ENCODE measurements at places on chromosomes 7 and 10.

GRCh38 chr10:70378122-70378521 lies 4.3 kb downstream of the LRRC20 start:
- no peak for DNase-seq

DNA sequence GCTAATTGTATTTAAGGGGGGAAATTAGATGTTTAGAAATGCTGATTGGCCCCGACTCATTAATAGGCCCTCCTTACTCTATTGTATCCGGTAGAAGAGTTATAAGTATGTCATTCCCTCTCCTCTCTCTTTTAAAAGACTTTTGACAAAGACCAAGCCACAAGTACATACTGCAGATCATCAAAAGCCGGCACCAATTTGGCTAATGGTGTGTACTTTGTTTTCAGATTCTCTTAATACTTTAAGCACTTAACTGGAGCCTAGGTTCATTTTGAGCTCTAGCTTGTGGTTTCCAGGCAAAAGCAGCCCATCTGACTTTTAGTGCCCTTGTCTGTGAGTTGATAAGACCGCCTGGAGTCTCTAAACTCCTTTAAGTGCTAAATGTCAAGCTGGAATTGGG lies 210.0 kb upstream of the LYZL1 start:
- no peak for DNase-seq

GRCh38 chr7:67843615-67844014 lies 847.0 kb downstream of the TYW1 start:
- no peak for DNase-seq

DNA sequence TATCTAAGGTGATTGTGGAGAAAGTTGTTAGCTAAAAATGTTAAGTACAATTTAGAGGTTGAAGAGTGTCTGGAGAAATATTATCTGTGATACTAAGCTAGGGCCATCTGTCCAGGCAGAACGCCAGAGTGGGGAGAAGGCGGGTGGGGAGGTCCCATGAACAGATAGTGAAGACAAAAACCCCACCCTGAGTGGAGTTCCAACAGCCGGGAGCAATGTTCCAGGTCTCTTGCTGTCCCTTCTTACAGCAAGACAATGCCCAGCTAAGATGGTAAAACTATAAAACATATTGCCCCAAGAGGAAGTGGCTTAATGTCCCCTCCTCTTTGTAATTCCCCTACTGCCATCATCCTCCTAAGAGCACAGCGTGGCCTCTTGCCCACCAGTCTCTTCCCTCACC lies 10.4 kb upstream of the IL15RA start:
- peak; percentile 82 for DNase-seq

GRCh38 chr7:16989811-16990413 lies 108.1 kb upstream of the AGR3 start:
- peak; percentile 44 for DNase-seq

DNA sequence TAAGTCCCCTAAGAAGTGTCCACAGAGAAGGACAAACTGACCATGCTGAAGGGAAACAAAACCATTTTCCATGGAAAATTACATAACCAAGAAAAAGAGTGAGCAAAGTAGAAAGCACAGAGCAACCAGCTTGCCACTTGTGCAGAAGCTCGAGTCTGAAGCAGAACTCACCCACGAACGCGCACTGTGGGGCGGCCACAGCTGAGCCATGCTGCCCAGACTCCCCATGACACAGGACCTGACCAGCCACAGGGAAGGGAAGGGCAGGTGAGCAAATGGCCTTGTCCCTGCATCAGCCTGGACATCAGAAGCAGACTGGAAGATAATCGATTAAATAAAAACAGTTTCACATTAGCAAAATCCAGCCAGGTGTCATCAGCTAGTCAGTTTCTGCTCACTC lies 95.7 kb downstream of the TCERG1L start:
- DNase-seq = no peak

DNA sequence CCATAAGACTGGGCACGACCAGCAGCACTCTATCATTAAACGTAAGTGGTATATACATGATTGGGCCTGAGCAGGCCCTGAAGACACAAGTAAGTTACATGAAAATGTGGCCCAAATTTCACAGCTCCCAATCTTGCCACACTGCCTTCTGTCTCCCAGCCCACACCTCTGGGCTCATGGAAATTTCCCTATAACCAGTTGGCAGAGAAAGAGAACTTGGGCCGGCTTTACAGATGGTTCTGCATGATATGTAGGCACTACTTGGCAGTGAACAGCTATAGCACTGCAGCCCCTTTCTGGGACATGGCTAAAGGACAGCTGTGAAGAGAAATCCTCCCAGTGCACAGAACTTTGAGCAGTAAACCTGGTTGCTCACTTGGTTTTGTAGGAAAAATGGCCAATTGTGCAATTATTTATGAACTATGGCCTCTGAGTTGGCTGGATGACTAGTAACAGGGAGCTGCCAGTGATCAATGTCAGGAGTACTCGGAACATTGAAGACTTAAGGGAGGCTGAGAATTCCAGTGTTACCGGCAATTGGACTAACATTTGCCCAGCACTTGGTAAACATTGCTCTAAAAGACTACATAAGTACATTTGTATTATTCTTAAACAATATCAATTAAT lies 1006.6 kb upstream of the LRRN3 start:
- DNase-seq = no peak

DNA sequence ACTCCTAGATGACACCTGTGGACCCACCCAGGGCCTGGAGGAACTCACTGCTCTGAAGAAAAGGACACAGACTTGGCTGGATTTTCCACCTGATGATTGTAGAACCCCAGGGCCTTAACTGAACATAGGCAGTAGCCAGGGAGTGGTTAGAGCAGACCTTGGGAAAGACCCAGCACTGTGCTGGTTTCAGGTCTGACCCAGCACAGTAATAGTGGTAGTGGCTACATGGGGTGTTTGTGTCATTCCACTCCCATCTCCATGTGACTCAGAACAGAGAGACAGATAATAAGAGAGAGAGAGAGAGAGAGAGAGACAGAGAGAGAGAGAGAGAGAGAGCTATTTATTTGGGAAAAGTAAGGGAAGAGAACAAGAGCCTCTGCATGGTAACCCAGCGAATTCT lies 239.1 kb upstream of the MEOX2 start:
- no peak for DNase-seq

- DNase-seq = peak; percentile 22
Measured at GRCh38 chr10:46225597-46225996, 61.2 kb upstream of the ANTXRL start.

- DNase-seq = no peak
Measured at GRCh38 chr7:24059775-24060174, 224.2 kb upstream of the NPY start.

GRCh38 chr7:133061792-133062191 lies 20.1 kb downstream of the CHCHD3 start:
- DNase-seq = no peak

- no peak for DNase-seq
Measured at GRCh38 chr10:117249493-117250093, 8.7 kb downstream of the SLC18A2 start.

DNA sequence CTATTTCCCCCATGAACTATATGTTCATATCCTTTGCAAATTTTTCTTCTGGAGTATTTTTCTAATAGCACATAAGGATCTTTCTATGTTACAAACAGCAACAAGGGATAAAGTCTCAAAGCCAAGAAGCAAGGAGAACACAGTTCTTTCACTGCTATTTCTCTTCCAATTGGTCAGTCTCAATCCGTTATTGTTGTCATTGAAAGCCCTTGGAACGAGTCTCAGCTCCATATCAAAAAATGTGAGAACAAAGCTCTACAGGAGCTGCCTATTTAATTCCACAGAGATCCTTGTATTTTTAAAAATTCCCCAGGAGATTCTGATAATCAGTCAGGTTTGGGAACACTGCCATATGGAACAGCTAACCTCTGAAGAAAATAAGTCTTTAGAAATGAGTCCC lies 15.7 kb downstream of the SLC35B4 start:
- DNase-seq = no peak

DNA sequence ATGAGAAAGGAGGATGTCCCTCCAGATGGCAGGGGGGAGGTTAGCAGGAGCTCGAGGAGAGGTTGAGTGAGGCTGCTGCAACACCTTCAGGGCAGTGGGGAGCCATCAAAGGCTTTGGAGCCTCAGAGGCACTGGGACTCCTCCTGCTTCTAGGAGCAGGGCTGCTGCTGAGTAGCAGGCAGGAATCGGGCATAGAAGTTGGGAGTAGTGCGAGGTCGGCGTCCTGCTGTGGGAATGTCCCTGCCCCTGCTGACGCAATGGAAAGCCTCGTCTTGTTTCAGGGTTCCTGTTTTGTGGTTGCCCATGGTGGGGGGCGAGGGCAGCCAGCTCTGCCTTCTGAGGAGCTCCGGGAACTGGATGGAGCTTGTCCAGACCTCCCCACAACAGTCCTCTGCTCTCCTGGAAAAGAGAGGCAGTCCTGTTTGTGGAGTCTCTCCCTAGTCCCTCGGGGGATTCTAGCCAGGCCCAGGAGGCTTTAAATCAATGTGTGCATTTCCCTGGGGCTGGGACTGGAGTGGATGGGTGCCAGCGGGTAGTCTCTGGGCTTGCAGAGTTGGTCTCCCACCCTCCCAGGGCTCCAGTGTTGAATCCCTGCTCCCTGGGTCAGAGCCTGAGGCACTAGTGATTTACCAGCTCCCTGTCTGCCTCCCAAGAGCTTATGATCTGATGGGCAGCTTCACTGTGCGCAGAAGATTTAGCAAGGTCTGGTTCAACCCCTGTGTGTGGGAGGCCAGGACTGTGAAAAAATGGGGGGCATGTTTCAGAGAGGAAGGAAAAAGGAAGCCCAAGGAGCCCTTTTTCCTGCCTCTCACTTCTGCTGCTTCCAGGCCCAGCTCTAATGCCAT lies 98.7 kb upstream of the PPIF start:
- DNase-seq = peak; percentile 56

- DNase-seq = no peak
Measured at GRCh38 chr7:20085086-20085485, 132.1 kb downstream of the MACC1 start.

- DNase-seq = no peak
Measured at GRCh38 chr7:7276161-7276560, 93.8 kb downstream of the C1GALT1 start.

GRCh38 chr10:127802531-127803095 lies 65.6 kb downstream of the FOXI2 start:
- DNase-seq = no peak

- DNase-seq = no peak
Measured at GRCh38 chr10:13585195-13585751, 1.5 kb upstream of the PRPF18 start.

GRCh38 chr7:39219869-39220268 lies 242.2 kb downstream of the POU6F2 start:
- DNase-seq = no peak

GRCh38 chr10:103676851-103677417 lies 178.4 kb downstream of the SH3PXD2A start:
- peak; percentile 65 for DNase-seq

DNA sequence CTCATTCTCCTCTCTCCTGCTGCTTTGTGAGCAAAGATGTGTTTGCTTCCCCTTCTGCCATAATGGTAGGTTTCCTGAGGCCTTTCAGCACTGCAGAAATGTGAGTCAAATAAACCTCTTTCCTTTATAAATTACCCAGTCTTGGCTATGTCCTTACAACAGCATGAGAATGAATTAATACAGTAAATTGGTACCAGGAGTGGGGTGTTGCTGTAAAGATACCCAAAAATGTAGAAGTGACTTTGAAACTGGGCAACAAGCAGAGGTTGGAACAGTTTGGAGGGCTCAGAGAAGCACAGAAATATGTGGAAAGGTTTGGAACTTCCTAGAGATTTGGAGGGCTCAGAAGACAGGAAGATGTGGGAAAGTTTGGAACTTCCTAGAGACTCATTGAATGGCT lies 388.7 kb upstream of the GHITM start:
- no peak for DNase-seq

DNA sequence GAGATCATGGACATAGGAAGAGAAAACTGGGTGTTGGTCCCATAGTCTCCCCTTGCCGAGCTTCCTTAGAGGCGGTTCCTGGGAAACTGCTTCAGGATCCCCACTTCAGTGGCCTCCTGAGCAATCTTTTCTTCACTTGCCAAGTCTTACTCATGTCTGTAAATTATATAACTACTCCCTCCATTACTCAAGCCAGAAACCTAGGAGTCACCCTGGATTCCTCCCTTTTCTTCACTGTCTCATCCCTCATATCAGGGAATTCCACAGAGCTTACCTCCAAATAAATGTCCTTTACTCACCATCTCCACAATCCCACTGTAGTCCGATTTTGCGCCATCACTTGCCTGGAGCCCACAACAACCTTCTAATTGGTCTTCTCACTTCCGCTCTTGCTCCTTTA lies 29.1 kb upstream of the TRUB1 start:
- DNase-seq = no peak

GRCh38 chr7:118129041-118129795 lies 54.7 kb upstream of the LSM8 start:
- no peak for DNase-seq

GRCh38 chr10:80580638-80581468 lies 43.2 kb downstream of the SH2D4B start:
- no peak for DNase-seq

DNA sequence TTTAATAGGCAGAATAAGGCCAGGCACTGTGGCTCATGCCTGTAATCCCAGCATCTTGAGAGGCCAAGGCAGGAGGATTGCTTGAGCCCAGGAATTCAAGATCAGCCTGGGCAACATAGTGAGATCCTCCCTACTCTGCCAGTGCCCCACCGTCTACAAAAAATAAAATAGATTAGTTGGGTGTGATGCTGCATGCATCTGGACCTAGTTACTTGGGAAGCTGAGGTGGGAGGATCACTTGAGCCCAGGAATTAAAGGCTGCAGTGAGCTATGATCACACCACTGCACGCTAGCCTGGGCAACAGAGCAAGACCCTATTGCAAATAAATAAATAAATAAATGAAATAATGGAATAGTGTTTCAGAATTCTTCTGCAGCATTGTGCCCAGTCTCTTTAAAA lies 16.2 kb downstream of the FAM200A start:
- DNase-seq = no peak

GRCh38 chr7:4683043-4683883 lies 1.2 kb downstream of the FOXK1 start:
- peak; percentile 56 for DNase-seq

- no peak for DNase-seq
Measured at GRCh38 chr10:43160046-43160920, 22.0 kb downstream of the CSGALNACT2 start.

DNA sequence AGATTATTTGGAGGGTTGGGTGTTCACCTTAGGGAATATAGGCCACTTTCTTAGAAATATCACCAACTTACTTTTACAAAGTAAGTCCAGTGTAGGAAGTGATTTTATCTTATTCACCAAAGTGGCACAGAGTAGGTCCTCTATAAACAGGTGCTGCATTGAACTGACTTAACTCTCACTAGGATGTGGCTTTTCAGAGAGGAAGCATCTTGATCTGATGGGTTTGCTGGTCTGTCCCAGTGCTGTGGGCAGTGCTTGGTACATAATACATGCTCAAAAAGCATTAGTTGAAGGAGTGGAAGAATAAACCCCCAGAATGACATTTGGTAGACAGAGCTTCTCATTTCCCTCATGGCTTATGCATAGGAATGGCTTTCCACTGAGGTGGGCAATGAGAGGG lies 334.7 kb downstream of the LRMDA start:
- DNase-seq = no peak
